Stimulated activated CD4-positive, alpha-beta T cell treated with anti-CD3 and anti-CD28 coated beads, Interleukin-4, amount 100 ng/mL, for 1 hour (primary cell): ENCODE measurements at places on chromosomes 12 and 14.

GRCh38 chr14:105324080-105324778, 9.7 kb downstream of the PACS2 start:
- DNase-seq: no peak

- DNase-seq: peak; percentile 46
Observed at GRCh38 chr12:57759360-57759980, 4.6 kb downstream of the MARCHF9 start.

- DNase-seq: no peak
Observed at GRCh38 chr12:120540445-120540844, 6.3 kb downstream of the RNF10 start.

- no peak for DNase-seq
Observed at GRCh38 chr14:104442107-104442551, 137.4 kb upstream of the C14orf180 start.
